ENCODE measurements at places on chromosomes 11 and 22.

- no peak for DNase-seq
Observed at GRCh38 chr11:46832511-46833214, 13.4 kb downstream of the CKAP5 start.

GRCh38 chr22:28911304-28911690 lies 27.9 kb downstream of the ZNRF3 start:
- no peak for DNase-seq

- DNase-seq = no peak
Observed at GRCh38 chr22:29670626-29671025, 49.2 kb upstream of the CABP7 start.

DNA sequence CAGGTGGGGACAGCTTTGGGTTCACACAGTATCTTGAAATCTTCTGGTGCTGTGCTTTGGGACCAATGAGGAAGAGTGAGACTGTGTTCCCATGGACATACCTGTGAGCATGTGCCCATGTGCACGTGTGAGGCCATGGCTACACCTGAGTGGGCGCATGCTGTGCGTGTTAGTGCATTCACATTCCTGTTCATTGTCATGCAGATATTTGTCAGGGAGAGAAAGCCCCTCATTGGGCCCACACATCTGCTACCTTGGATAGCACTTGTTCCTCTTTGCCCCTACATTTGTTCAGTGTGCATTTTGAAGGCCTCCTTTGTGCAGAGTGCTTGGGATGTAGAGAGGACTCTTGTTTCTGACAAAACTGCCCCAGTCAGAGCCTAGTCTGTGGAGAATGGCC lies 154.3 kb upstream of the E2F8 start:
- no peak for DNase-seq

DNA sequence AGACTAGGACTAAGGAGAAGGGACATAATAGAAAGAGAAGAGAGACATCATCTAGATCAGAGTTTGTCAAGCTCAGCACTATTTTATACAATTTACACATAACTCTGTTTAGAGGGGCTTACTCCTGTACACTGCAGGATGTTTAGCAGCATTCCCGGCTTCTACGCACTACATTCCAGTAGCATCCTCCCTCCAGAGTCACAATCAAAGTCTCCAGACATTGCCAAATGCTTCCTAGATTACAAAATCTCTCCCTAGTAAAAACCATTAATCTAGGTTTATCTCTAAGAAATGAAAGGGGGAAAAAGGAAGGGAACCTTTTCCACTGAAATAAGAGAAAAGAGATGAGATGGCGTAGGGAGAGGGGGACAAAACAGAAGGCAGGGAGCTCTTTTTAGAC lies 4.0 kb downstream of the USP28 start:
- DNase-seq = no peak

DNA sequence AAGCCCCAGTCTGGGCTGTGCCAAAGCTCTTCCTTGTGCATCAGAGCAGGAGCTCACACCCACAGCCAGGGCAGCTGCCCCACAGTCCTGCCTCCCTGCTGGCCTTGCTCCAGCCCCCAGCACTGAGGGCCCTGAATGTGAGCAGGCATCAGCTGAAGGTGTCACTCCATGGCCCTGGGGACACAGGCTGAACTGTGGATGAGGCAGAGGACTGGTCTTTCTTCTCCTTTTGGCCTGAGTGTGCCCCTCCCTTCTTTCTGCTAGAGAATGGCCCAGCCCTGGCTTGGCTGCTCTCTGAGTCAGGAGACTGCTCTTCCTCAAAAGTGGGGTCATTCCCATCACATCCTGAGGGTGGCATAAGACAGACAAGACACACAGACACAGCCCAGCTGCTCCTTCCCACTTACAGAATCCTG lies 16.2 kb downstream of the OTOG start:
- peak; percentile 71 for DNase-seq

DNA sequence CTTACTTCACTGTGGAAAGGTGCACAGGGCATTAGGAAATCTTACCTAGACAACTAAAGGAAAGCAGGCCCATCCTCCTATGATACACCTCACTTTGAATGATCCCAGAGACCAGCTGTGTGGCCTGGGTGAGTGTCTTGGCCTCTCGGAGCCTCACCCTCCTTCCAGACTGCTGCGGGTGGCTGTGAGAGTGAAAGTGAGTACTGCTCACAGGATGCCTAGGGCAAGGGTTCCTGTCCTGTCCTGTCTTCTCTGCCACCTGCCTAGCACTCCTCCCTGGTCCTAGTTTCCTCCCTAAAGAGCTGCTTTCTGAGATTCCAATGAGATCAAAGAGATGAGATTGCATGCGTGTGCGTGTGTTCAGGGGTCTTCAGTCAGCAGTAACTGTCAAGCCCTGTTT lies 19.5 kb upstream of the ADORA2A start:
- DNase-seq = no peak

GRCh38 chr11:48106166-48106565 lies 110.4 kb upstream of the OR4B1 start:
- DNase-seq = no peak

GRCh38 chr11:128548649-128549255 lies 38.6 kb downstream of the ETS1 start:
- peak; percentile 67 for DNase-seq

GRCh38 chr11:6468712-6469495 lies 4.8 kb downstream of the TRIM3 start:
- DNase-seq = peak; percentile 94

GRCh38 chr22:44329179-44329796 lies 16.5 kb upstream of the SHISAL1 start:
- peak; percentile 20 for DNase-seq

DNA sequence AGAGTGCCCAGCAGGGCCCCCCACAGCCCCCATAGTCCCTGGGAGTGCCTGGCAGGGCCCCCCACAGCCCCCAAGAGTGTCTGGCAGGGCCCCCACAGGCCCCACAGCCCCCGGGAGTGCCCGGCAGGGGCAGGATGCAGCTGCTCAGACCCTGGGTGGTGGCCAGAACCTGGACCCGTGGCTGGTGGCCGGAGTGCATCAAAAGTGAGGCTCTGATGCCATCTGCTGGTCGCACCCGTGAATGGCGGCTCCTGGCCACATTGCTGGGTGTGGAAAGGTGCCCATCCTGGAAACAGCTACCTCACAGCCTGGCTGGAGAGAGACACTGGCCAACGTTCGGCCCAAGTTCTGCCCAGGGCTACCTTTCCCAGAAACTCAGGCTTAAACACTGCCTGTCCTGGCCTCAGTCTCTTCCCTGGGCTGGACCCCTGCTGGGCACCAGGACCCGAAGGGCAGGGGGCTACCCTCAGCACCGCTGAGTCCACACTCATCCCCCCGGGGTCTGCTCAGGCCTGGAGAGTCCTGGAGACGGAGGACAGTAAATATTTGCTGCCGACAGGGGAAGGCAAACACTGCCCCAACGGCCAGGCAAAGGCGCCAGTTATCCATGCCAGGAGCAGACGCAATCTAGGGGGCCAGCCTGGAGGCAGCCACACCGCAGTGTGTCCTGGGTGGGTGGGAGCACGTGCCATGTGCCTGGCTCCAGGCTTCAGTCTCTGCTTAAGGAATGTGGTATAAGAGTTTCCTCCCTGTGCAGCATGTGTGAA lies 4.4 kb downstream of the INS start:
- peak; percentile 77 for DNase-seq

DNA sequence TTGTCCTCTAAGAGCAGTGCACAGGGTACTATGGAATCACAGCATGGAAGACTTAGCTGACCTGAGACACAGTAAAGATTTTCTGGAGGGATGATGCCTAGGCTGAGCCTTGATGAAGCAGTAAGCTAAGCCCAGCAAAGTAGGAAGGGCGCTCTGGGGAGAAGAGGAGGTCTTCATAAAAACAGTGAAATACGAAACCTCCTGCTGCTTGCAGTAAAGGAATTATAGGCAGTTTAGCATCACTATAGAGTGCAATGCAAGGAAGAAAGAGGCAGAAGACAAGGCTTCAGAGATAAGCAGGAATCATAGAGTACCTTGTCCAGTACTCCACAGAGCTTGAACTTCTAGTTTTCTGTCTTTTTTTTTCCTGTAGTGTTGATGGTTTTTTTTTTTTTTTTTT lies 555.7 kb upstream of the CADM1 start:
- DNase-seq = no peak

GRCh38 chr22:31474743-31475142 lies 14.9 kb downstream of the EIF4ENIF1 start:
- no peak for DNase-seq

- DNase-seq = no peak
Observed at GRCh38 chr22:29260601-29261315, 7.0 kb downstream of the RHBDD3 start.

DNA sequence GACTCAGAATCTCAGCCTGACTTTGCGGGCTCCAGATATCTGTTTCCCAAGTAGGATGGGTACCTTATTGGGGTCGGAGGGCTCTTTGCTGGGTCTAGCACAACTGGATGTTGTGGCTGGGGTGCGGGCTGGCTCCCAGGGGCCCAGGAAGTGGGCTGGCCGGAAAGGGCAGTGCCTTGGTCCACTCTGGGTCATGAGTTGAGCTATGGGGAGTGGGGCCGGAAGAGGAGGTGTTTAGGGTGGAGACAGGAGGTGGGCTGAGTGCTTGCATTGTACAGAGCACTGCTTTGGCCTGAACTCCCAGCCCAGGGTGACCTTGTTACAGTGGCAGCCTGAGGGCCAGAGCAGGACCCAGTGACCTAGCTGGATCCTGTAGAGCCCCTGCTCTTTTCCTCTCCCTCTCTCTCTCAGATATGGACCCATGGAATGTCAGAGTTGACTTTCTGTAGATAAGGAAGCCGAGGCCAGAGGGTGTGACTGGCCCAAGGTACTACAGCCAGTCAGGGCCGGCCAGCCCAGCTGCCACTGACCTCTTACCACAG lies 13.2 kb downstream of the PHLDB1 start:
- no peak for DNase-seq

- DNase-seq = no peak
Observed at GRCh38 chr11:86793307-86793706, 7.0 kb upstream of the PRSS23 start.

DNA sequence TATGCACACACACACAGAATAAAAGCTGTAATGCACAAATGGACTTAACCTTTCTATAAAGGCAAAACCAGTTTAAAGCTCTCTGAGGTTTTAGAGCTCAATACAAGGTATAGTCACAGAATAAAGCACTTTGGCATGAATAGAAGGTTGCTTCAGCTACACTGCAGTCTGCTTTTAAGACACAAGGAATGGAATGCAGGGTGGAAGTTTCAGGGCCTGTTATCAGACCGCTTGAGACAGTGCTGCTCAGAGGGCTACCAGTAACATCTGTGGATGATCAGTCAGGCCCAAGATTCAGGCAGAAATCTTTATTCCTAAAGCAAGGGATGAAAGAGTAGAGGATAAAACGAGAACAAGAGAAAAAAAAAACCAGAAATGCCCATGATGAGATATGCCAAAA lies 46.7 kb downstream of the CD44 start:
- no peak for DNase-seq

GRCh38 chr11:8327761-8328192 lies 64.1 kb upstream of the LMO1 start:
- peak; percentile 93 for DNase-seq

DNA sequence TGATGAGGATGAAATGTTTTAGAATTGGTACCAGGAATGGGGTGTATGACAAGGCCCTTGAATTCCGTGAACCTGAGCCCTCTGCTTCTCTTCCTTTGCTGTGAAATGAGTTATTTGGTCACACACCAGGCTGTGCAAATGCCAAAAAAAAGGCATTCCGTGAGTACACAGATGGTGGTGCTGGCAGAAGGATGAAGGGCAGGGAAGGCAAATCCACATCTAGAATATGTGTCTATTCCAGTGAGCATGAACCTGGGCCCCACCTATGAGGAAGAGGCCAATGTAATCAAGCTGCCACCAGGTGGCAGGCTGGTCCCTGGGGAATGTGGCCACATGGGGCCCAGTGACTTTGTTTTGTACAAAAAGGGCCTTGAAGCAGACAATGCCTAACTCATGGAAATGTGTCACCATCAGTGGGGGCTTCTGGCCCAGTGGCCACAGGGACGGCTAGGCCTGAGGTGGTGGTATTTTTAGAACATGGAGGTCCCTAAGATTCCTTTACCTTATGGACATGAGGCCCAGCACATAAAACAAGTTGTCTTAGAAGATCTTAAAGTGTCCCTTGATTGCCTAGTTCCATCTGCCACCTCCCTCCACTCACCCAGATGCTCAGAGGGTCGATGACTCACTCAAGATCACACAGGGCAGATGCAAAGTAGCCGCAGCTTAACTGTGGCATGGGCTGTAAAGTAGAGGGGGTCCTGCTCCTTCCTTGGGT lies 3.9 kb upstream of the RNF215 start:
- peak; percentile 91 for DNase-seq

- DNase-seq = peak; percentile 95
Observed at GRCh38 chr11:65637794-65638419, at the start of gene SIPA1. Gene SIPA1, plus strand, starts transcription at chr11:65638101. Its CDS starts 2,821 bp downstream, at chr11:65640922.

- DNase-seq = no peak
Observed at GRCh38 chr22:47576908-47577307, 814.5 kb downstream of the TBC1D22A start.

- DNase-seq = no peak
Observed at GRCh38 chr11:44404301-44404700, 94.4 kb upstream of the ALX4 start.

- no peak for DNase-seq
Observed at GRCh38 chr22:20184501-20185165, 33.8 kb upstream of the CCDC188 start.

GRCh38 chr11:44624761-44625221 lies 59.3 kb downstream of the CD82 start:
- DNase-seq = peak; percentile 19

GRCh38 chr11:119651802-119652584 lies 77.0 kb downstream of the NECTIN1 start:
- no peak for DNase-seq

GRCh38 chr11:23370580-23371275 lies 510.5 kb upstream of the CCDC179 start:
- DNase-seq = no peak

- DNase-seq = peak; percentile 27
Observed at GRCh38 chr11:7520011-7520942, 6.5 kb downstream of the PPFIBP2 start.

GRCh38 chr11:46100670-46101069 lies 20.6 kb downstream of the PHF21A start:
- no peak for DNase-seq
